ENCODE measurements at places on chromosomes 3 and 15.

DNA sequence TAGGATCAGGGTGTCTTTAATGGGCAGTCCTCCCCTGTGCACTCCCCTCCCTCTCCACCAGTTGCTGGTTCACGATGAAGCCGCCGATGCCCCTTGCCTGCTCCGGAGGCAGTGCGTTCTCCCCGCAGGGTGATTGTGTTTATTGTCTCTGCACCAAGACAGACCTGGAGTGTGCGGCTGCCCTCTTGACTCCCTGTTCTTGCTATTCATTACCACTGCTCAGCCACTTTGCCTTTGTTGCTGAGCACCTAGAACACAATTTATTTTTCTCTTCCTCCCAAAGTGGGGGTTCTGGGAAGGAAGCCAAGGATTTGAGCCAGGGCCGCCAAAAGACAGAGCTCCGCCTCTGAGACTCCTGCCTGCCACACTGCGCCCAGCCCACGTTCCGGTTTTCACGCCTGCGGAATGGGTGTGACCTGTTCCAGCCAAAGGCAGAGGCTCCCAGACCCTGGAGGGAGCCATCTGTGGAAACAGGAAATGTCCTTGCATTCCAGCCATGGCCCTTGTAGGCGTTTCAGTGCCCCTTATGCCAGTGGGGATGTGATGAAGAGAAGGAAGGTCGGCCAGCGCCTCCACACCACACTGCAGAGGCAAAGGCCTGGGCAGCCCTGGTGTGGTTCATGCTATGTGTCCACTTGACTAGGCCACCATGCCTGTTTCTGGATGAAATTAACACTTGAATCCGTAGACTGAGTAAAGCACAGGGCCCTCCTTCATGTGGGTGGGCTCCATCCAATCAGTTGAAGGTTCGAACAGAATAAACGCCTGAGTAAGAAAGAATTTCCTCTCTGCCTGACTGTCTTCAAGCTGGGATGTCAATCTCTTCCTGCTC is 85.8 kb downstream of the HMG20A start:
- no peak for DNase-seq

DNA sequence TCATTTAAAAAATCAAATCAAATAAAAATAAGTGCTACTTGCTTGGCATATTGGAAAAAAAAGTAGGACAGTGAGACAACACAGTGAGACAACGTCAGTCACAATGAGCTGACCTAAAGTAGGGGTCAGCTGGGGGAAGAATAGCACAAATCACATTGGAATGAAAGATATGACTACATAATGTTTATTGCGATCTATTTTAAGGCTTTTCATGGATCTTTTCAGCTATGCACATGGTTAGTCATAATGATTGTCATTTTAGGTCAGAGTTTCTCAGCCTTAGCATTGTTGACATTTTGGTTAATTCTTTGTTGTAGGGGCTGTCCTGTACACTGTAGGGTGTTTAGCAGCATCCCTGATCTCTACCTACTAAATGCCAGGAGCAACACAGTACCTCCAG is 44.5 kb downstream of the CMSS1 start:
- no peak for DNase-seq

DNA sequence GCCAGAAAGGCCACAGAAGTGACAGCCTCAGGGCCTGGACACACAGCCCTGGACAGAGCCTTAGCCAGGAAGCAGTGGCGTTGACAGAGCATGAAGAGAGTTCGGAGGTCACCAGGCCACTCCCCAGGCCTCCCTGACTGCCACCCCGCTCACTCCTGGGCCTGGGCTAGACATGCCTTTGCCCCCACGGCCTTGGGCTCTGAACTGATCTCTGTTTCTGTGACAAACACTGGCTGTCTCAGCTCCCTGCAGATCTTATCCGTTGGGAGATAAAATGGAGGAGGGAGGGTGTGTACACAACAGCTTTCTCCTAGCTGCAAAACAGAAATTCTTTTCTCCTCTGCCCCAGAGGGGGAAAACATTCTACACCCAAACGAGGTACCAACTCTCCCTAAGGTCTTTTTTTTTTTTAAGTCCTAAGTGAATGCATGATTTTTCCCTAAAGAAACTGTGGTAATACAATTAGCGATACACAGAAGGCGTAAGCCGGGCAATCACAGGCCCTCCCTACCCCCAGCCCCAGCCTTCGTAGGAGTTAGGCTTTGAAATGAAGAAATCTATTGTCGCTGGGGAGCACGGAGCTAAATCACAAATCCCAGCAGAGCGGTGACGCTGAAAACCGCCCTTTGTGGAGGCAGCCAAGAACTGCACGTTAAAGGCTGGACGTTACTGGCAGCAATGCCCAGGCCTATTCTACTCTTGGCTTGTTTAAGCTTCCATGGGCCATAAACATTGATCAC is 45.0 kb downstream of the SRGAP3 start:
- no peak for DNase-seq

DNA sequence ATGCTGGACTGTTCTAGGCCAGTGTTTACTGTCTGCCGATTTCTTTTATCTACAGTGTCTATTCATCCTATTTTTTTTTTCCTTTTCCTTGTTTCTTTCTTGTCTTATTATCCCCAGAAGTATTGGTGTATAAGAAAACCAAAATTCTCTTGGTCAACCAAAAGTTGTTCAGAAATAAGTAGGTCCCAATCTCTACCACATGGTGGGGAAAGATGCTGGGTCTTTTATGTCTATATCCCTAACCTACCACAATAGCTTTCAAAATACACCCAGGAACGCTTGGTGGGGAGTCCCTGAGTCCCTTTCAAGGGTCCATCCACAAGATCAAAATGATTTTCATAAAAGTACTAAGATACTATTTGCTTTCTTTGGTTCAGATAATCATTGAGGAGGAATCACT is 225.6 kb downstream of the CLSTN2 start:
- DNase-seq: no peak

Measured in KBM-7 (cell line).